Activated CD4-positive, CD25-positive, alpha-beta regulatory T cell (primary cell): ENCODE measurements at places on chromosomes 5 and 9.

- no peak for DNase-seq
These were observed 33.1 kb upstream of the ITGA2 start for GRCh38 chr5:52956014-52956413.

DNA sequence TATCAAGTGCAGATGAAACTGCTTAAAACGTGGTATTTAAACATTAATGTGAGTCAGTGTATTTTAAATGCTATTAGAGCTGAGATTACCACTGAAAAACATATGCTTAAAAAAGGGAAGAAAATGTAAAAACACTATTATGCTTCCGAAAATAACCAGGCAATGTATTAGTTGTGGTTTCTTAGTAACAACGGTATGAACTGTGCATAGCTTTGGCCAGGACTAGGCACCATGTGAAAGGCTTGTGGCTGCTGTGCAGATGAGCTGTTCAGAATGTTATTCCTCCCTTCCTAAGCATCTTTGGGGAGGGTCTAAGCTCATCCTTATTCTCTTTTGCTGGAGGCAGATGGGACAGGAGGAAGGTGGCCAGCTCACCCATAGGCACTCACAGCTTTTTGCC is 84.9 kb downstream of the NTRK2 start:
- no peak for DNase-seq

DNA sequence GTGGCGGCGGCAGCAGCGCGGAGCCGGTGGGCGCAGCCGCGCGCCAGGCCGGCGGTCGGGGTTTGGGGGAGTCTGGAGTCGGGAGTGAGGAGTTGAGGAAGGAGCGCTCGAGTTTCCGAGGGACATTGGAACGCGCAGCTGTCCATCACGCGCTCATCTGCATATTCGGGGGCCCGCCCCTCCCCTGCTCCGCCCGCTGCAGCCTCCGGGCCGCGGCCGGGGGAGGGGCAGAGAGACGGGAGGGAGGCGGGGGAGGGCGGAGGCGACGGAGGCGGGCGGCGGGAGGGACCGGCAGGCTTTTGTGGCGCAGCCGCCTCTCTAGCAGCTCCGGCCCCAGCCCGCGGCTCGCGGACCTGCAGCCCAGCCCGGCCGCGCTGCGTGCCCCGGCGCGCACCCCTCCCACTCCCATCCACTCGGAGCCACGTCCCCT is at the start of gene IRX2:
Gene IRX2, minus strand, starts transcription at position 86 of the 430 bp plus-strand sequence. CDS start 264 bp downstream, outside the sequence.
- DNase-seq = no peak

- DNase-seq = no peak
These were observed 698.0 kb upstream of the WWC1 start for GRCh38 chr5:167593329-167594060.

DNA sequence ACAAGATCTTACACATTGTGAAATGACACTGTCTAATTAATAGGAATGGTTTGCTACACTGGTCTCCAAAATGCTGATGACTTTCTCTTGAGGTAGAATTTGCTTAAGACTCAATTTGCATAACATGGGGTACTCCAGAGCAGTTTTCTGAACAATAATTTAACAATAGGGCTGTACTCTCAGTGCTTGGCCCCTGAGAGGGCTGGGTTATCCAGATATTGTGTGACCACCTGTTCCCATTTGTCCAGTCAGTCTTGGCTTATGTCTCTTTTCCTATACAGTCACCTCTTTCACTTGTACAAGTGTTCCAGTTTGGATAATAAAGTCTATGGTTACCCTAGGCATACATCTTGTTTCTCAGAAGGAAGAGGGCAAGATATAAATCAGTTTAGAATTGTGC is 17.9 kb downstream of the ZSWIM6 start:
- no peak for DNase-seq

DNA sequence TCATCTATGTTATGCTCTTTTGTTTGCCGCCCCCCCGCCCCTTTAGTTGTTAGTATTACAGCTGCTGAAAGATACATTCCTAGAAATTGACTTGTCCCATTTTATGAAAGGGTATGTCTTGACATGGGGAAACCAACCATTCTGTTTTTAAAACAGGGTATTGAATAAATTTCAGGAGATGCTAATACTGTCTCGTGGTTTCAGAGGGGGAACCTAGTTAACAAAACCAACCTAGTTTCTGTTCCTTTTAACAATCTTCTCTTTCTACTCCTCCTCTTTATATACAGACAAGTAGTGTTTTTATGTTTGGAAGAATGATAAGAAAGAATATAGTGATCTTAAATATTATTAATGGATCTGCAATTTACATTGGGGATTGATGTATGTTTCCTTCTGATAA is 3.5 kb downstream of the PIP5K1B start:
- no peak for DNase-seq

DNA sequence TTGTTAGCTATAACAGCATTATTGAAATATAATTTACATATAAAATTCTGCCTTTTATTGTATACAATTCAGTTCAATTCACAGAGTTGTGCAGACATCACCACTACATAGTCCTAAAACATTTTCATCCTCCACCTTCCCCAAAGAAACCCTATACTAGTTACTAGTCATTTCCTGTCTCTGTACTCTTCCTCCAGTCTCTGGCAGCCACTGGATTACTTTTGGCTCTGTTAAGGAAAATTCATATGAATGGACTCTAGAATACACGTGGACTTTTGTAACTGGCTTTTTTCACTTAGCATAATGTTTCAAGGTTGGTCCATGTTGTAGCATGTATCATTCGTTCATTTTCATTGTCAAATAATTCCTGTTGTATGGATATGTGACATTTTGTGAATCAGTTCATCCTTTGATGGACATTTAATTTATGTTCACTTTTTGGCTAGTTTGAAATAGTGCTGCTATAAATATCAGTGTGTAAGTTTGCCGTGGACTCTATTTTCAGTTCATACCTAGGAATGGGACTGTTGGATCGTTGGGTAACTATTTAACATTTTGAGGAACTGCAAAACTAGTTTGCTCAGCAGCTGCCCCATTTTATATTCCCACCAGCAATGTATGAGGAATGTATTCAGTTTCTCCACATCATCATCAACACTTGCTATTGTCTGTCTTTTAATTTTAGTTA is 9.7 kb downstream of the ICE1 start:
- no peak for DNase-seq

DNA sequence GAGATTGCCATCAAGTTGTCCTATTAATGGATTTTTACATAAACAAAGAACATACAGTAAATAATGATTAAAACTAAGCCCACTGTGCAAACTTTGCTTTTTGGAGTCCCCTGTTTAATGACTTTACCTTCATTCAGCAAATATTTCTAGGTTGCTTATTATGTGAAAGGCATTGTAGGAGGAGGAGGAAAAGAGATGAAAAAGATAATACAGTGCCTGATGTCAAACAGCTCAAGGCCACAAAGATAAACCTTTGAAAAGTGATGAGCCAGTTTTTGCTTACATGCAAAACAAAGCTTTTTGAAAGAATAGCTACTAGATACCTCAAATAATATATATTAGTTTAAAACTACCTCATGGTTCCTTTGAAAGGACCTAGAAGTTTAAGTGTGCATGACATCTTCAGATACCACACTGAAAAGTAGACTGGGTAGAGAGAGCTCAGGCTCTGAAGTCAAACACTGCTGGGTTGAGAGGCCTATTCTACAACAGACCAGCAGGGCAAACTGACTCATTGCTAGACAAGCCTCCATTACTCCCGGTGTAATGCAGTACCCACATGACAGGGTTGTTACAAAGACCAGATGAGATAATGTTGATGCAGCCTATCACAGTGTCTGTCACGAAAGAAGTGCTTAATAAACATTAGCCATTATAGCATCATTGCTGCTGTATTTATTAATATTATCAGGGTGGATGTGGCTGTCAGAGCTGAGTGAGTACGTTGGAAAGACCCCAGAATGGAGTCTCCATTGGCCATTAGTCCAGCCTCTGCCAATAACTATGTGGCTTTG is 11.8 kb downstream of the DEPDC1B start:
- DNase-seq = no peak

DNA sequence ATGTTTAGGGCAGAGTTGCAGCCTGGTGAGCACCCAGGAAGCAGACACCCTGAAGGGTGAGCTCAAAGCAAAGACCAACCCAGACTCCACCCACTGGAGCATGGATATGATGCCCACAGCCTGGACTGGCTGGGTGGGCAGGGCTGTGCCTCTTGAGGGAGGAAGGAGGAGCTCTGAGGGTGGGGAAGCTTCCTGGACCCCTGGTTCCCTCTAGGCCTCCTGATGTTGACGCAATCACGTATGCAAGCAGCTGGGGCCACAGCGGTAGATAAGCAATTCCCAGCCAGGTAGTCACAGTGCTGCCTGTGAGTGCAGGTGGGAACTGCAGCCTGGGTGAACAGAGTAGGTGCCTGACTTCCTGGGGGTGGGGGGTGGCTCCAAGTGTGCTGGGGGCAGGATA is 271.5 kb downstream of the CDK5RAP2 start:
- DNase-seq = no peak

GRCh38 chr9:15135164-15135792 is 171.7 kb downstream of the TTC39B start:
- no peak for DNase-seq

DNA sequence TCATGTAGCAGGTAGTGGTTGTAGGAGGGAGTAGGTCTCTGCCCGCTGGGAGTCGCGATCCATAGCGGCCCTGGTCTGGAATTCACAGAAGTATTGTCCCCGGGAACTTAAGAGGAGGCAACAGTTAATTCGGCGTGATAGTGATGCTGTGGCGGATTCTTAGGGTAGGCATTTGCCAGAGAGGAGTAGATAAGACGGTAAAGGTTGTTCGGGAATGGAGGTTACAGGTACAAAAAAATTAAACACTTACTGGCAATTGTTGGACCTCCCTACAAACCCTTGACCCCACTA is 679 bp downstream of the SMC5 start:
- no peak for DNase-seq
